ENCODE measurements at places on chromosomes 4 and X.

DNA sequence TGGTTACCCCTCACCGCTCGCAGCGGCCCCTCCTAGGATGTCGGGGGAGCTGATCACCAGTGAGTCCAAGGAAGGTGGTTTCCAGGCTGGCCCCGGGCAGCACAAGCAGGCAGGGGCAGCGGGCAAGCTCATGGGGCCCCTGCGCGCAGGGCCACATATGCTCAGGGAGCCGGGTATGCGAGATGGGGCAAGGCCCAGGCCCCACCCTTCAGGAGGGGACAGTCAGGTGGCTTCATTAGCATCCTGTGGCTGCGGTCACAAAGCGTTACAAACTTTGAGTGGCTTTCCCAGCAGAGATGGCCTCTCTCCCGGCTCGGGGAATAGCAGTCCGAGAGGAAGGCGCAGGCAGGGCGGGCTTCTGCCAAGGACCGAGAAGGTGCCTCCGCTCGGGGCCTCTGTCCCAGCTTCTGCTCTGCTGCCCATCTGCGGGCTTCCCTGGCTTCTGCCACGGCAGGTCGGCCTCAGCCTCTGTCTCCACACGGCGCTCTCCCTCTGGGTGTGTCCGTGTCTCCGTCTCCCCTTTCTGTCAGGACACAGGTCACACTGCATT is 13.5 kb downstream of the ABCD1 start:
- no peak for DNase-seq

DNA sequence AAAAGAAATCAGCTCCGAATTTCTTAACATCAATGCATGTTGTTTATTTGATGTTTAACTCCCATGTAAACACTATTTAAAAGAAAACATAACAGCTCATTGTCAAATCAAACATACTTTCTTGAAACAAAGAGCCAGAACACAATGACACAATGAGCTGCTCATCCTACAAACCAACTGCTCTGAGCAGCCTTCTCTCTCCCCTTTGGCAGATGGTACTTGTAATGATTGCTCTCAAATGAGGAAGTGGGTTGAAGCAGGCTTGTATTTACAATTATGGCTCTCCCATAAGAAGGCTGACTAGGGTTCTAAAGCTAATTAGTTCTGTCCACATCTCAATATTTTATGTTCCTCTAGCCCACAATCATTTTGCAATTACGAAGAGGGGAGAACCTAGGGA is 637.8 kb upstream of the ADGRL3 start:
- DNase-seq = no peak

- no peak for DNase-seq
These were observed 26.4 kb upstream of the HPGDS start for GRCh38 chr4:94369046-94369445.

DNA sequence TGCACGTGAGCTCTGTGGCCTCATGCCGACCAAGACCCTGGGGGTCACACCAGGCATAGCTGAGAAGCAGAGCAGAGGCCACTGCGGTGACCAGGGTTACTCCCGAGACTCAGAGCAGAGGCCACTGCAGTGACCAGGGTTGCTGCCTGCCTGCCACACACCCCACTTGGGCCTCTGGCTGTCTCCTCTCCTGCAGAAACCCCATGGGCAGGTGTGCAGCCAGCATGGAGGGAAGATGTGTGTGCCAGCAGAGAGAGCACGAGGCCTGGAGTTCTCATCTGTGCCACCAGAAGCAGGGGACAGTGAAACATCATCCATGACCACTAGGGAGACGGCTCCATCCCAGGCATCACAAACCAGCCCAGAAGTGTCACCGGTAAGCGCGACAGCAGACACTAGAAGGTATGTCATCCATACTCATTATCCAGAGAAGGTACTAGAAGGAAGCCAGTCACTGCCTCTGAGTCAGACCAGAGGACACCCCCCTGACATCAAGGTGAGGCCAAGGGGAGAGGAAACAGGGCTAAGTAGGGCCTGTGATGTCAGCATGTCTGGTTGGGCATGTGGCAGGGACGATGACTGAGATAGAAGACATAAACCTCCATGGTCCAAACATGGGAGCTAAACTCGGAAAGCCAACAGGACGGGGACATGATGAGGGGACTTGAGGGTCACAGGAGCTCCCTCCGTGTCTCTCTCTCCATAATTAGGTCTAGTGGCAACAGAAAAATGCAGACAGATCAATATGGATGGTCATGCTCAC is 24.2 kb upstream of the SPON2 start:
- no peak for DNase-seq

DNA sequence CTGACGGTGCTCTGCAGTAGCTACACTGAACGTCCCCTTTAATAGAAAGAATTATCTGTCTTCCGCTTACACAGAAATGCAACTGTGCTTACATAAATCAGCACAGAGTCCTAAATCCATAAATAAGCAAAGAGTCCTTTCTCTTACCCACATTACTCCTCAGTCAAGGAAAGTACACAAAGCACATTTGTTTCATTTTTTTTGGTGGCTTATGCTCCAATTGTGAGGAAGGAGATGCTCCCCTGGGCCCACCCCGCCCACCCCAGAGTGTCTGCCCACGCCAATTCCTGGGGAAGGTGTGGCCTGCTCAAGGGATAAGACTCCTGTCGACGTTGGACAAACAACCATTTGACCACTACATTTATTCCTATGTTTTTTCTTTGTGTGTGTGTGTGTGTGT is 53.8 kb downstream of the CPLX1 start:
- DNase-seq = no peak

DNA sequence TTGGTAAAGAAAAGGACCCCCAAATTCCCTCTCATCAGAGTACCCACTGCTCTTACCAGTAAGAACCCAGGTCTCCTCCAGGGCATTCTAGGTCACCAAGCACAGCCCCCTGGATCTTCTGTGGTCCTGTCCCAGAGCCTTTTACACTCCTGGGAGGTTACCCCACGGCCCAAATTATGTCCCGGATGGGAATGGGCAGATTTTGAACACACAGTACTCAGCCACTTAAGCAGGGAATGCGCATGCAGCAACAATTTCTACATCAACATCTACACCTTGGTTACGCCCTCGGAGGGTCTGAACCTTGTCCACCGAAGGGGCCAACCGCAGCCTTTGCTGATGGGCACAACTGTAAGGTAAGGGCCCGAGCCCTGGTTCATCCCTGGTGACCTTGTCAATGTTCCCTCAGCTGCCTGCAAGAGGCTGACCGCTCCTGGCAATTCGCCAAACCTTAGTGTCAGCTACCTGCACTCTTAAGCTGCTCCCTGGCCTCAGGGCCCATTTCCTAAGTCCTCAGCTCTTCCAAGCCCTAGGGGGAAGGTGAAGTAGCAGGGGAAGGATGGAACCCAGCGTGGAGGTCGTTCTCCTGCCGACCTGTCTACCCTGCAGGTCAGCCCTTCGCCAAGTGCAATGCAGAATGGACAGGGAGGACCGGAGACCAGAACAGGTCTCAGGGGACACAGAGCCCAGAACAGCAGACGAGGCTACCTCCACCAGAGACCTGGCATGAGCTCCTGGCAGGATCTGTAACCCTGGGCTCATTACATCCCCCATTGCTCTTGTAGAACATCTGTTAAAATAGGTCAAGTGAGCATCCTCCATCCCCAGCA is 5.9 kb downstream of the TIMP1 start:
- DNase-seq = no peak

DNA sequence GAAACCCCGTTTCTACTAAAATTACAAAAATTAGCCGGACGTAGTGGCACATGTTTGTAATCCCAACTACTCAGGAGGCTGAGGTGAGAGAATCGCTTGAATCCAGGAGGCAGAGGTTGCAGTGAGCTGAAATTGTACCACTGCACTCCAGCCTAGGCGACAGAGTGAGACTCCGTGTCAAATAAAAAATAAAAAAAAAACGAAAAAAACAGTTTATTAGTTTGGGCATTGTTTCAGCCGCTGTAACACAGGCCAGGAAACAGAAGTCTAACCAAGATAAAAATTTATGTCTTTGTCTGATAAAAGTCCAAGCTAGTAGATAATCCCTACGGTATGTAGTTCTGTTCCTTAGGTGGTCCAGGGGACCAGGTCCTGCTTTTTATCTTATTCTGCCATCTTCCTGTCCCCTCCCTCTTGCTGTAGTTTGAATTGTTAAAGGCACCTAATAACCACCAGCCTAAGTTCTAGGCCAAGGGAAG is 21.4 kb downstream of the USO1 start:
- no peak for DNase-seq

DNA sequence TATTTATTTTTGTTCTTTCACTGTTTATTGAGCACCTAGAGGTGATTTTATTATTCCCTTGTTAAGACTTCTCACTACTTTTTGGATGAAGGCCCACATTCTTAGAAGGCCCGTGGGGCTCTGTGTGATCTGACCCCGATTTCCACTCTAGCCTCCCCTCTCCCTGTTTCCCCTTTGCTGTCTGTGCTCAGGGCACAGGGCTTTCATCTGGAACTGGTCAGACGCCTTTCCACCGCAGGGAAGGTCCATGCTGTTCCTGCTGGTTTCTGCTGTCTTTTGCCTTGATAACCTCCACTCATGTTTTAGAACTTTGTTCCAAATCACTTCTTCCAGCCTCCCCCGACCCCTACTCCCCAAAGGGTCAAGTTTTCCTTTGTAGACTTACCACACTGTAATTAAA is 31.3 kb upstream of the ANAPC4 start:
- no peak for DNase-seq

- no peak for DNase-seq
These were observed 183.6 kb upstream of the FTHL17 start for GRCh38 chrX:31255310-31256033.

- DNase-seq = no peak
These were observed 6.9 kb downstream of the CXCL3 start for GRCh38 chr4:74031576-74031975.

Measured in mesenchymal stem cell (in vitro differentiated cells and primary cell).